ENCODE measurements at places on chromosomes 7 and 10.
A peak's percentile ranks its signal among the peaks of the same experiment; 100 is the strongest.

GRCh38 chr10:110516815-110517492 lies 19.2 kb downstream of the DUSP5 start:
- DNase-seq = no peak

DNA sequence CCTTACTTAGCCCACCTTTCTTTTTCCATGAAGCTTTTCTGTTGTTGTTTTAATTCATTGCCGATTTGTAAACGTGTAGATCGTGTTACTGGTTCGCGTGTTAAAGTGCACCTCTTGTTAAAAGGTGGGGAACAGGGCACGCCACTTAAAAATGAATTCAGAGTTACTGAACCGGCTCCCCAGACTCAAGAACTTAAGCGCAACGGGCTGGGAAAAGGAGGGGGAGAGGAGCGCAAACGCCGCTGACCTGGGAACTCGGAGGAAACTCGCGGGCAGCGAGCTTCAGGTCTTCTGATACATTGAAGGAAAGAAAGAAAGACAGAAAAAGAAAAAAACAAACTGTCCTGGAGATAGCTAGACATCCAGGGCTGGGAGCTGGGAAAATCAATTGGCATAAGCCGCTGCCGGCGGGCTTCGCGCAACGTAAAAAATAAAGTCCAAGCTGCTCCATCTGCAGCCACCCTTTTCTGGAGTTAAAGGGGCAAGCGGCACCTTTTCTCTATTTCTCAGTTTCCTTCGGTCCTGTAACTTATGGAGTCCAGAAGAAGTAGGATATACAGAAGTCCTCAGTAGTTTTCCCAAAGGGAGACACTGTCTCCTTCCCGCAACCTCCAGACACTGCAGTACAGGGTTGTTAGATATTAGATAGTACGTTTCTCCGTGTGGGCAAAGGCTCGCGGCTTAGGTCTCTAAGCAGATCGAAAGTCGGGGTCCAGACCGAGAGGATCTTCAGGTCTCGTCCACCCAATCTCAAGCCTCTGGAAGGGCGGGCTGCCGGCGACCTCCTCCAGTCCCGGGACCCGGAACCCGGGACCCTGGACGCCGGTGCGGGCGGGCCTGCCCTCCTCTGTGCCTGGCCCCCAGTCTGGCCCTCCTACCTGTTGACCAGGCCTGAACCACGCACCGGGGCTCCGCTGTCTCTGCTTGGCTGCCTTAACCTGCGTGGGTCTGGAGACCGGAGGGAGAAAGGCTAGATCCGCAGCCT lies 1.8 kb upstream of the DLX6 start:
- DNase-seq = no peak

DNA sequence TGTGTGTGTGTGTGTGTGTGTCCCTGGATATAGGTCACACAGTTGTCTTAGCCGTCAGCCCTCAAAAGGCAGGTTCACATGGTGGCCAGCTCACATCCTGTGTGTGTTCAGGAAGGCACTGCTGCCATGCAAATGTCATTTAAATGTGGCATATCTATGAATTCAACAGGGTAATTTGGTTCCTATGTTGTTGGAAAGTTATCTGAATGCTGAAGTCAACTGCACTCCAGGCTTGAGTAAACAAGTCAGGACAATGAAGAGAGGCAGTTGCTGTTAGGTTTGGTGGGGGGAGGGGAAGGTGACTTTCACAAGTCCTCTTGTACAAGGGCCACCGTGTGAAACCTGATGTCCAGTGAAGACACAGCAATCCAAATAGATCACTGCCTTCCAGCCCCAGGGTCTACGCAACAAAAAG lies 61.1 kb downstream of the PTPRE start:
- no peak for DNase-seq

DNA sequence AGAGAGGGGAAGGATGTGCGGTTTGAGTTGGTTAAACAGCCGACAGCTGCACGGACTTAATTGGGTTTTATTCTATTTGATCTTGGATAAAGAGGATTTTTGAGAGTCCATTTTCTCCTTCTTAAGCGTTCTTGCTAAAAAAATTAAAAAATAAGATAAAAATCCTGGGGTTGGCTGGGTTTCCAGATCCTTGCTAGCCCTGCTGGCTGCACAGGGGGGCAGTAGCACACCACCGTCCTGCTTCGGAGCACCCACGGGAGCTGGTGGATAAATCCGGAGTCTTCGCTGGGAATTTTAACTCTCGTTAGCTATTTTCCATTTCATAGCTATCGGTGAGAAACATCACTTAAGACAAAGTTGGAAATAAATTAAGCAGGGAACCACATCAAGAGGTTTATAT lies 792.0 kb downstream of the TYW1 start:
- no peak for DNase-seq

GRCh38 chr7:138459413-138460175 lies 465 bp upstream of the TRIM24 start:
- DNase-seq = peak; percentile 98

- no peak for DNase-seq
Observed at GRCh38 chr10:697097-697875, 7.8 kb upstream of the DIP2C start.

DNA sequence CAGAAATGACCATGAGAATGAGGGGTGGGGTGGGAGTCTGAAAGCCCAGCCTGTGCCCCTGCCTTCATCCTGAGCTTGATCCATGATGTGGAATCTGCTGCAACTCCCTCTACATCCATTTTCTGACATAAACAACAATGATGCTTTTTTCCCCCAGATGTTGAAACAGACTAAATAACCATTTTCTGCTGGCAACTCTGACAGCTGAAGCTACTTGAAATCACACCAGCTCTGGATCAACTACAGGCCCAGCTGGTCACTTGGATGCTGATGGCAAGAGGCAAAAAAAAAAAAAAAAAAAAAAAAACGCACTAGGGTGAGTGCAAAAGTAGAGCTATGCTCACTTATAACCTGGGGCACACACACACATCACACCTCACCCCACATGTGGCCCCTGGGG lies 74.2 kb downstream of the FAM107B start:
- DNase-seq = no peak

DNA sequence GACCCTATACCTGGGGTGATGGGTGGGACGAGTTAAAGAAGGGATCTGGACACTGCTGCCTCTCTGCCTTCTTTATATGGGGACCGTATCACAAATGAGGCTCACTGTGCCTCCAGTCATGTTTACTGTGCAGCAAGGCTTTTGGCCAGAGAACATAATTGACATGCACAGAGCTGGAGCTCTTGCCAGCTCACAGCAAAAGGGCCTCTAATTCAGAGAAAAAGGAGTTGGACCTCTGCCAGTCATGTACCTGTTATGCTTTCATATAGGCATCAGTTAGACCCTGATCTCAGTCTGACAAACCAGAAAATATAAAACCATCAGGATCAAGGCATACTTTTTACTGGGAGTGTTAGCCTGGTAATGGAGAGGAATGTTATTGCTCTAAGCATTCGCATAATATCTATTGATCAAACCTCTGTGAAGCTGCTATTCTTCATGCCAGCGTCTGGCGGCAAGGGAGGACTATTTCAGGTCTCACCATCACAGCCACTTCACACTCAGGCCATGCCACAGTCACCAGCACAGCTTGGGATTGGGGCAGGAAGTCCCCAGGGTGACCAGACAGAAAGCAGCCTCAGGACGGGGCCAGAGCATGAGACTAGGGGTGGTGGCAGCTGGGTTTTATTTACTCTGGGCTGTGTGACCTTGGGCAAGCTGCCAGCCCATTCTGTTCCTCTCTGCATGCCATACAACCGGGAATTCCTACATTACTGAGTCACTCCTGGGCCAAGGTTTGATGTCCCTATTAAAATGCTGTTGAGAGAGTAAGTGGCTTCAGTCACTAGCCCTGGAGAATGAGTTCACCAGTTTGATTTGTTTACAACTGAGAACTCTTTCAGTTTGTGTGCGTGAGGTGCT lies 90.1 kb downstream of the NPSR1 start:
- DNase-seq = no peak

GRCh38 chr10:90917238-90917967 lies 3.5 kb downstream of the ANKRD1 start:
- no peak for DNase-seq

GRCh38 chr10:112744181-112745096 lies 205.6 kb upstream of the TCF7L2 start:
- no peak for DNase-seq

DNA sequence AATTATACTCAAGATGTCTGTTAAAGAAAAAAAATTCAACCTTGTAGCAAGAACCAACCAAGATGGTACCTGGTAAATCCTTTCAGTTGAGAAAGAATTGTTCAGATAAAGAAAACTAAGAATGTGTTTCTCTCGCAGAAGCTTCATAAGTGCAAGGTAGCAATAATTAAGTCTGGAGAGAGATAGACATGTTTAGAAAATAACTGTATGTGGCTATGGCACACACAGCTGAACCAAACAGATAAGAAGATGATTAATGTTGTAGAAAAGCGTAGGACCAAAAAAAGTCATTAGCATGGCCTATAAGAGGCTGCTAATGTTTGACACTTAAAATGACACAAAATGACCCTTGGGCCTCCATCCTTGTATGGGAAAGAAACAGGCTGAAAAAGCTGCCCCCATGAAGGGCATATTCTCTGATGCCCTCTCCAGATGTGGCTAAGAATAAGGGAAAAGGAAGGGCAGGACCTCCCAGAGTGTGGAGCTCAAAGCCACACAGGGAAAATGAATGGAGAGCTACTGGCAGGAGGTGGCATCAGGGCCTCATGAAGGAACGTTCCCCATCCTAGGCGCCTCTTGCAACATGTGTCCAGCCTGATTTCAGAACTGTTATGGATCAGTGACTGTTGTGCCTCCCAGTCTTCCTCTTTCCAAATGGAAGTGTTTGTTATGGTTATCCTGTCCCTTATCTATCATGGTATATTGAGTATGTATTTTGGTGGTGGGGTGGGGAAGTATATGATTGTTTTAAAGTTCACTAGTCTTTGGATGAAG lies 30.7 kb downstream of the TLL2 start:
- DNase-seq = no peak

DNA sequence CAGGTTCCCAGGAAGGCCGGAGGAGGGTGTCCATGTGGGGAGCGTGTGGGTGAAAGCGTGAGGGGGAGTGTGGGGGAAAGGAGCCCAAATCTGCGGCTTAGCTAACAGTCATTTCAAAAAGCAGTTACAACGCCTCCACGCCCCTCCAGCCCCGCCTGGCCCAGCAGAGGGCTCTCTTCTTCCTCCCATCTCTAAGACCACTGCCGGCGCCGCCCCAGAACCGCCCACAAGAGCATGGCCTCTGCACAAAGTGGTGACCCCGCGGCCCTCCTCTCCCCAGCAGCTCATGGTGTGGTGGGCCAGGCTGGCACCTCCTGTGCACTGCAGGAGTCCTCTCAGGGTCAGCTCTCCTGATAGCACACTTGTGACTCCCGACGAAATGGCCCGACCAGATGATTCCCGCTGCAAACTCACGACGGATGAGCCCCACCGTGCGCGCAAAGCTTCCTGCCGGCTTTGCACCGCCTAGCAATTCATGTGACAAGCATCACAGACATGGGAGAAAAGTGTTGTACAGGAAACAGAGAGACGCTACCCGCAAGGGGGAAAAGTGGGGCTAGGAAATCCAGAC lies 12.4 kb upstream of the HUS1 start:
- DNase-seq = peak; percentile 69

DNA sequence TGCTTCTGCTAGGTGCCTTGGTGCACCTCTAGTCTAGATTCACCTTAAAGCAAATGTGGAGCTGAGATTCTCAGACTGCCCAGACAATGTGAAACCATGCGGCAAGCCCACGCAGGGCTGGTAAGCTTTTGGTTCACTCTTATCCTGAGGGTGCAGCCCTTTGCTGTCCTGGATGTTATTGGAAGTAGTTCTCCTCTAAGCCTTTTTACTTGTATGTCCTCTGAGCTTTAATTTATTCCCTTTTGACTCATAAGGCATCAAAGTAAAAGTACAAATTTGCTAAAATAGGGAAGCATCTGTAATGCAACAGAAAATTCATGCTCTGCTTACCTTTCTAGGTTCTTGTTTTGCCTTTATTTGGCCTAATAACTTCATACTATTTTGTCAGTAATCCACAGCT lies 186.8 kb downstream of the MACC1 start:
- no peak for DNase-seq

GRCh38 chr10:87546210-87546609 lies 41.5 kb downstream of the MINPP1 start:
- no peak for DNase-seq

DNA sequence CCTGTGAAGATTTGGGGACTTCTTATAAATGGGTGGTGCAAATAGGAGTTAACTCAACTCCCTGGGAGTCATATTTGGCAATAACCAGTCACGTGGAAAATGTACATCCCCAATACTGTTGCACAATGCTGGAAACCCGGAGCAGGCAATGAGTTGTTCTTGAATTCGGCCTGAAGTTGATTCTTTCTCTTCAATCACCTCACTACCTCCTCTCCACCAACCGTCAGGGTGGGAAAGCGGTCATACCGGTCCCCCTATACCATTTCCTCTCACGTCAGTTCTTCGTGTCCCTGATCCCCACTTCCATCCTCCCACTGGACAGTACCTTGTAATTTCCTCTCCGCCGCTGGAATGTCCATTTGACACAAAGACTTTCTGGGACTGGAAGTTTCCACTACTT lies 2.8 kb downstream of the GIMAP5 start:
- no peak for DNase-seq

DNA sequence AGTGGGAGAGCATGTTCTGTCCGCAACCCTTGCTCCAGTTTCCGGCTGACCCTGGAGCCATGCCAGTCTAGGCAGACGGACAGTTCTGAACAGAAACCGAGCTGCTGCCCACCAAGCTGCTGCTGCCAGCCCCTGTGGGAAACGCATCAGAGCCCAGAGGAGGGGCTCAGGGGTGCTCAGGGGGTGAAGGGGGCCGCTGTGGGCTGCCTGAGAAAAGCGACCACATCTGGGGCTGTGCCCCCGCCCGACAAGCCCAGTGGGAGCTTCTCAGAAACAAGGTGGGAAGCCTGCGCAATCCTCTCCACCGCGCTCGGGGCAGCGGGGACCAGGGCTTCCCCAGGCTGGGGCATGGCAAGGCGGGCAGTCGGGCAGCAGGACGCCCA lies 38.8 kb upstream of the CFAP46 start:
- no peak for DNase-seq

DNA sequence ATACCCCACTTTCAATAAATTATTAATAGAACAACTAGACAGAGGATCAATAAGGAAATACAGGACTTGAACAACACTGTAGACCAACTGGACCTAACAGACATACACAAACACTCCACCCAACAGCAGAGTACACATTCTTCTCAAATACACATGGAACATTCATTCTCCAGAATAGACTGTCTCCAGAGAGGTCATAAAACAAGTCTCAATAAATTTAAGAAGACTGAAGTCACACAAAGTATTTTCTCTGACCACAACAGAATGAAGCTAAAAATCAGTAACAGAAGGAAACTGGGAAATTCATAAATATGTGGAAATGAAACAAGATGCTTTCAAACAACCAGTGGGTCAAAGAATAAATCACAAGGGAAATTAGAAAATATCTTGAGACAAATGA lies 119.8 kb downstream of the SMURF1 start:
- no peak for DNase-seq

Measured in activated T-helper 1 cell treated with anti-CD3 and anti-CD28 coated beads, Interleukin-2, amount 50 U/mL, for 16 hours (primary cell).